ENCODE measurements at places on chromosomes 4 and X. TPM values are rescaled to one million over a fixed set of nuclear protein-coding genes. Genes with fewer than 3 reads are reported as not detected.

GRCh38 chr4:82803746-82804145 is 5.2 kb upstream of the SCD5 start:
- no peak for DNase-seq

- DNase-seq: no peak
These were observed 43.2 kb upstream of the BMPR1B start for GRCh38 chr4:94714365-94715160.

- no peak for DNase-seq
These were observed 33.2 kb downstream of the FGFRL1 start for GRCh38 chr4:1044469-1045192.

APELA gene
- total RNA-seq: not detected

GRCh38 chrX:135605906-135606305 is 85.4 kb downstream of the INTS6L start:
- no peak for DNase-seq

SCML2 gene
- 12.9 TPM for total RNA-seq

GRCh38 chr4:103664436-103665075 is 55.2 kb downstream of the TACR3 start:
- DNase-seq: no peak

RGN gene
- total RNA-seq: not detected

- DNase-seq: no peak
These were observed 134.5 kb downstream of the SLIT2 start for GRCh38 chr4:20386001-20386740.

GRCh38 chrX:11952176-11952720 is 186.0 kb upstream of the FRMPD4 start:
- DNase-seq: no peak

GRCh38 chr4:110963662-110964280 is 340.9 kb upstream of the PITX2 start:
- no peak for DNase-seq

TBX22 gene
- not detected for total RNA-seq

DNA sequence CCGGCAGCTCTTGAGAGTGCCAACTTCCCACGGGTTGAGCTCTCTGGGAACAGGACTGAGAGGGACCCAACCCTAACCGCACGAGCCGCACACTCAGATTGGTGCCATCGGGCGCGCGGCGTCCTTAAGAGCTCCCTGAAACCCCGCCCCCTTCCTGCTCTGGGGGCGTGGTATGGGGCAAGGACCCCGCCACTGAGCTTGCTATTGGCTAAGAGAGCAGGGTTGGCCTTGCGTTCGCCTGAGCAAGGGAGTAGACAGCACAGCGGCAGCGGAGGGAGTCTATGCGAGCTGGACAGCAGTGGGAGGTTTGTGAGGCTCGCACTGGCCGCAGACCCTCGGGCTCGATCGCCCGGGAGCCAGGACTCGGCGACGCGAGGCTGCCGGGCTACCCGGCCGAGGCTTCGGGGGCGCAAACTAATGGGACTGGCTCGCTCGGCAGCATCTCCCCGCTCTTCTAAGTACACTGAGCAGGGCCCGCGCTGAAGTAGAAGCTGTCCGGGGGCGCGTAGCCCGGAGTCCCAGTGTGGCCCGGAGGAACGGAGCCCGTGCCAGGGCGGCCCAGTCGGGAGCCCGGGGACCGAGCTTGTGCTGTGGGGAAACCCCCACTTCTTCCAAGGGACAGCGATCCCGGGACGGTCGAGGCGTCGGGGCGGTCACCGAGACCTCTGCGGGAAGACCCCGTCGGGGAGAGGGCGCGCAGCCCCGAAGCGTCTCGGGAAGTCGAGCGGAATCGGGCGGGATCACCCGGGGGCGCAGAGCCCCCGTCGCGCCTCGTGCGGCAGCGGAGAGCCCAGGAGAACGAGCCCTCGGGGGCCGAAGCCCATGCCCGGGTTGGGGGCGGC is at the start of gene EFNB1:
Gene EFNB1, plus strand, starts transcription at position 282 of the 842 bp plus-strand sequence. CDS start 756 bp downstream, outside the sequence.
- DNase-seq: peak; percentile 94

- no peak for DNase-seq
These were observed 67.8 kb downstream of the FAM133A start for GRCh38 chrX:93741811-93742210.

TCEAL1 gene
- 38.9 TPM for total RNA-seq

GRCh38 chr4:168849030-168849675 is 160.9 kb downstream of the CBR4 start:
- DNase-seq: no peak

DSPP gene
- not detected for total RNA-seq

GRCh38 chrX:12405306-12405705 is 267.0 kb downstream of the FRMPD4 start:
- no peak for DNase-seq

PFKFB1 gene
- total RNA-seq: 0.35 TPM

DNA sequence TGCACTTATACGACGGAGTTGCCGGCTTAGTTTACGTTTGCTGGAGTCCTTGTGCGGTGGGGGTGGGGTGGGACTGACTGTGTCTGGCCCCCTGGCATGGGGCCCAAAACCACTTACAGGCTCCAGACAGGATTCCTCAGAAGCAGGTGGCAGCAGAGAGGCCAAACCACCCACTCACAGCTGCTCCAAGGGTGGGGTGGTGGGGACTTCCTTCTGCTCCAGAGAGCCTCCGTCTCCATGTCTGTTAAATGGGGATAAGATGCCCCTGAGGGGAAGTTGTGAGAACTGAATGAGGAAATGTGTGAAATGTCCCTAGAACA is 36.7 kb downstream of the PSAPL1 start:
- DNase-seq: no peak

GRCh38 chr4:171834640-171835039 is 21.4 kb downstream of the GALNTL6 start:
- DNase-seq: no peak

NOX1 gene
- total RNA-seq: 0.78 TPM

DNA sequence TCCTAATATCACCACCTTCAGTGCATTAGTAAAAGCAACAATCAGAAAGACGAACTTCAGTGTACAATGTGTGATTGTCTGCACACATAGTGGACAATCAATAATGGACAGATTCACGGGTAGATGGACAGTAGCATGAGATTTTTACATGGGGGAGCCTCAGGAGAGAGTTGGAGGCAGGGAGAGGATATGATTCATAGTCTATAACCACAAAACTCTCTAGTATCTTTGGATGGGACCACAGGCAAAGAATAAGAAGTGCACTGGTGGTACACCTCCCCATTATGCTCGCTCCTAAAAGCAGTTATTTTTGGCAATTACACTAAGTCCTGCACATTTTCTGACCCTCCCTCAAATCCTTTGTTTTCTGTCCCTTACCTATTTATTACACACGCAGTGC is 624.4 kb upstream of the ACTRT1 start:
- no peak for DNase-seq

GRCh38 chr4:77147079-77147782 is 9.8 kb upstream of the CCNG2 start:
- DNase-seq: no peak

DNA sequence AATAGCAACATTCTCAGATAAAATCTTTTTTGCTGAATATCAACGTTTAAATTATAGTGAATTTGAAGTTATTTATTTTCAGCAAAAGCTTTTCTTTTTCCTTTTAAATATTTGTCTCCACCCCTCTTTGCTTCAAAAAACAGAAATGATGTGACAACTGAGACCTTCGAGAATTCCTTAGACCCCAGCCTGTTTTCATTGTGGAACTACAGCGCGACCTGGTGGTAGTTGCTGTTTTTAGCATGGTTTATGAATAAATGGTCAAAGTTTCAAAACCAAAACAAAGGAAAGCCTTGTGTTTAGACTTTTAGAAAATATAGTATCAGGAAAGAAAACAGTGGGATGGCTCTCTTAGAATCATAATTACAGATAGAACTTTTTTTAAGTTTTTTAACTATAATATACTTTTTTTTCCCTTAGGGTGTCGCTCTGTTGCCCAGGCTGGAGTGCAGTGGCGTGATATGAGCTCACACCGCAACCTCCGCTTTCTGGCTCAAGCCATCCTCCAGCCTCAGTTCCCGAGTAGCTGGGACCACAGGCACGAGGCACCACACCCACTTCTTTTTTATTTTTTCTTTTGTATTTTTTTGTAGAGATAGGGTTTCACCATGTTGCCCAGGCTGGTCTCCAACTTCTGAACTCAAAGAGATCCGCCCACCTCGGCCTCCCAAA is 26.8 kb upstream of the TMEM184C start:
- DNase-seq: peak; percentile 36

- DNase-seq: no peak
These were observed 1.1 kb downstream of the LRBA start for GRCh38 chr4:151013944-151014343.

GRCh38 chrX:47936224-47936939 is 67.4 kb downstream of the ZNF182 start:
- DNase-seq: no peak

DNA sequence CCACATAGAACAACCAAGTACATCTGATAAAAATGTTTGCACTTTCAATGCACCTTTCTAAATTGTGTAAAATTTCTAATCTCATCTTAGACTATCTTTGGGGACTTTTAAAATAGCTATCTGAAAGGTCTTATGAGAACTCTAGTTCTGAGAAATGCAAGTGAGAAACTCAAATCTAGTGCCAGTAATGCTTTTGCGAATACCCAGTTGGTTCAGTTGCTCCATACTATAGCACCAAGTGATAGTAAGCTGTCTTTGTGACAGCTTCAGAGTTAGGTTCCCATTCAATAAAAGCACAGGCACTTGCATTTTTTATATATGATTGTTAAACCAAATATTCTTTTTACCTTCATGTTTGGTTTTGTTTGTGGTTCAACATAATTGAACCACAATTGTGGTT is 4.5 kb upstream of the ITM2A start:
- no peak for DNase-seq

GRCh38 chr4:55363691-55364351 is 17.8 kb downstream of the SRD5A3 start:
- no peak for DNase-seq

CD40LG gene
- not detected for total RNA-seq

- DNase-seq: no peak
These were observed 11.5 kb downstream of the RASGEF1B start for GRCh38 chr4:81460191-81460701.

DNA sequence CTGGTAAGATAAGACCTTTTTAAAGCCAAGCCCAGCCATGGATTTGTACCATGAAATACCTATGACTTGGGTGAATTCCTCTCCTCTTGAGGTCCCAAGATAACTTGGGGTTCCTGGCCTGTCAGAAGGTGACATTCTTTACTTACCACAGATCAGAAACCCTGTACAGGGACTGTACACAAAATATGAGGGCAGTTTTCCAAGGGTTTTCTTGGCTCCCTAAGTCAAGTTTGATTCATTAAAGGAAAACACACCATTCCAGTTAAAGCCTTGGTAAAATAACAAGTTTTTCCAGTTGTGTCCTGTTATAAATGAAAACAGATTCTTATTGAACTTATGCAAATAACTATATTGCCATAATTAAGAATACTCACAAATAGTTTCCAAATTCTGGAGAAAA is 8.2 kb downstream of the SYAP1 start:
- DNase-seq: no peak

Measured in NCI-H460 (cell line).